ENCODE measurements at places on chromosomes 2 and 18. TPM values are rescaled to one million over a fixed set of nuclear protein-coding genes. Genes with fewer than 3 reads are reported as not detected.

GKN2 gene
- not detected for total RNA-seq

SPP2 gene
- not detected for total RNA-seq

CYBRD1 gene
- 39.7 TPM for total RNA-seq

GPR39 gene
- total RNA-seq: not detected

SCYGR4 gene
- total RNA-seq: not detected

IL36G gene
- not detected for total RNA-seq

ATP6V1B1 gene
- 0.43 TPM for total RNA-seq

NHEJ1 gene
- total RNA-seq: 6.7 TPM

DOCK10 gene
- 2.6 TPM for total RNA-seq

MC2R gene
- total RNA-seq: not detected

ANO7 gene
- total RNA-seq: 3.4 TPM

FOXD4L1 gene
- not detected for total RNA-seq

RAD51AP2 gene
- 0.43 TPM for total RNA-seq

GRCh38 chr18:37438417-37439180 is 127.0 kb downstream of the CELF4 start:
- DNase-seq: no peak

GRCh38 chr2:159612255-159612901 is 4.0 kb downstream of the BAZ2B start:
- DNase-seq: no peak

- DNase-seq: no peak
Observed at GRCh38 chr2:44433895-44434294, 72.1 kb downstream of the CAMKMT start.

DNA sequence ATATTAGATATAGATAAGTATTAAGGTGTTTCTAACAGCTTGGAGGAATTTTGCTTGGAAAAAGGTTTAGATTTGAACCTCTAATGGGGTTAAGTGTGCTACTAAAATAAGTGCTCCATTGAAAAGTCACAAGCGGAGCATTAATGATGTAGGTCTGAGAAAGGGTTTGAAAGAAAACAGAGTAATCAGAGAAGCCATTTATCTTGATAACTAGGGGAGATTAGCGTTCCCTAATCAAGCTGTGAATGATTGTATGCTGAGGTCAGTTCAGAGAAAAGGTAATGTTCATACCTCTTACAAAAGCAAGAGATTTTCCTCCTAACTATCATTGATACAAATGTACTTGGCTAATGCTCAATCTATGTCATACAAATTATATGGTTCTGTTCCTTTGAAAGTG is 1.5 kb downstream of the ARHGAP25 start:
- no peak for DNase-seq

GRCh38 chr2:46122318-46122976 is 174.8 kb upstream of the EPAS1 start:
- no peak for DNase-seq

DNA sequence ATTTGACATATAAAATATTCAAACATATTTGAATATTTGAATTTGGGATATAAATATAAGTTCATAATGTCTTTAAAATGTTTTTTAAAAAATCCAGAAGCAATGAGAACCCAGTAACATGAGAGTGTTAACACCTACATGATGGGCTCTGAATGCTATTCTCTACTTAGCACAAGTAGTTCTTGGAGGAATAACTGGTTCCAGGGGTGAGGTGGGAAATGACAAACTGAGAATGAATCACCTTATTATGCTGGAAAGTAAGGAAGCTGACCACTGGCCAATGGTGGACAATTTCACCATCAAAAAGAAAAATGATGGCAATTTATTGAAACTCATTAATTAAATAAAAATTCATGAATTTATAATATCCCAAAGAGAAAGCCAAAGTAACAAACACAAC is 79.6 kb upstream of the NABP1 start:
- DNase-seq: no peak

DNA sequence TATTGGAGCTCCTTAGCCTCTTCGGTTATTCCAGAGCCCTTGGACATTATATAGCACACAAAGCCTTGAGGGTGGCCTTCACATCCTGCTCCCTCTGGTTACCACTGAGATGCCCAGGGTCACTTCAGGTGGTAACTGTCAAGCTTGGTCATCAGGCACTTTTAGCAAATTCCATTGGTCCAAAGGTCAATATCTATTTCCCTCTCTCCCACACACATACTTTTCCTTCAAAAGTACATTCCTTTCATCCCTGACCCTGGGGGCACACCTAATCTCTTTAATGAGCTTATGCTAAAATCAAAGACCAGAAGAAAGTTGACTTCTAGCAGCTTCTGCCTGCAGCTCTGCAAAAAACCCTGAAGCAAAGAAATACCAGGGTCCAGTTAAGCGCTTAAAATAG is 172.0 kb upstream of the NRP2 start:
- DNase-seq: no peak

DNA sequence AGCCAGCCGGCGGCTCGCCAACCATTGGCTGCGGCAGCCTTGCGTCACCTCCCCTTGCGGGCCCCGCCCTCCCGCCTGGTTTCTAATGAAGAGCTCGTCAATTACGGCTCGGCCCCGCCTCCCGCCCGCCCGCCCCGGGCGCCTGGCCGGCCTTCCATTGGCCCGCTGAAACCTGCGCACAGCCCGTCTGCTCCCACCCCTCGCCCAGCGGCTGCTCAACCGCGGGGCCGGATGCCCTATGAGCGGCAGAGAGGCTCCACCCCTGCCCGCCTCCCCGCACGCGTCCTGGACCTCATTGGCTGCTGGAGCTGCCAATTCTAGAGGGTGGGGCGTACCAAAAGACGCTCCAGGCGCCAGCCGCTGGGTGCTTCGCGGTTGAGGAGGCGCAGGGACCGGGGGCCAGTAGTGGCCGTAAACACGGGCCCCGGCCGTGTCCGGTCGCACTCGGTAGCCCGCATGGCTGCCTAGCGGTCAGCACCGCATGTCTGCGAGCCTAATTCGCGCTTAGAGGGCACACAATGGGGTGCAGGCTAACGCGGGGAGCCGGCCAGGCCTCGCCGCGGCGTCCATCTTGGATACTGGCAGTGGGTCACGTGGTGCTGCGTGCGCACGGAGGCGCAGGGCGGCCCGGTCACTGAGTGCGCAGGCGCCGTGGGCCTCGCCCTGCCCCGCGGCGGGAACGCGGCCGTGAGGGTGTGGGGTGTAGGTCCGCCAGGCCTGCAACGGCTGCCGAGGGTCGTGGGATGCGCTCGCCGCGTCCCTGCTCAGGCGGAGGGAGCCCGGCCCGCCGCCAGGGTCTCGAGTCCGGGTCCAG is 454 bp upstream of the HDAC4 start:
- peak; percentile 100 for DNase-seq

DNA sequence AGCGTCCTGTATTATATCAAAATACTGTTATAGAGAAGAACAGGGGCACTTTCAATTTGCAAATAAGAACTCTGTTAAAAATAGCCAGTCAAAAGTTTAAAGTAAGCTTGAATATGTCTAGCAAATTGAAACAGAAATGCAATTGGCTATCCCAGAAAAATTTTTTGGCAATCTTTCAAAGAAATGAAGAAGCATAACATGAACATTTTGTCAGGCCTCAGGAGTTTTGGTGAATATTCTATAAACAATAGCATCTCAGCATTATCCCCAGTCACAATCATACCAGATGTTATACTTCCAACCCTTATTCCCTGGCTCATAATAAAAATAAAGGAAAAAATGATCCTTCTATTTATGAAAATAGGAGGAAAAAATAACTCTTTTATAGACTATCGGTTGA is 252.4 kb downstream of the GRB14 start:
- DNase-seq: no peak

- no peak for DNase-seq
Observed at GRCh38 chr2:9333591-9334171, 89.6 kb downstream of the ITGB1BP1 start.

DNA sequence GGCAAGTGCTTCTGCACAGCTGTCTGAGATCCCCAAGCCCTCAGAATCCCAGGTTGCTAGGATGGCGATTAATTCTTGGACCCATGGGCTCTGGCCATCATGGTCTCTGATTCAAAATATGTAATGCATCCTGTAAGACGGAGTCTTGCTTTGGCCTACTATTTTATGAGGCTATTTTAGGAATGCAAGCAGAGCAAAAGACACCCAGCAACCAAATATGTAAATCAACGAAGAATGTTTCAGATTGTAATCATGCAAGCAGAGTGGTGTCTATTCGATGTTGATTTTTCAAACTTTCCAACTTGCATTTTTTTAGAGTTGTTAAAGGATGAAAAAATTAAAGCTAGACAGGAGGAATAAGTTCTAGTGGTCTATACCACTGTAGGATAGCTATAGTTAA is 154.8 kb downstream of the COL6A3 start:
- DNase-seq: no peak

- DNase-seq: no peak
Observed at GRCh38 chr2:6392966-6393365, 472.7 kb downstream of the CMPK2 start.

DNA sequence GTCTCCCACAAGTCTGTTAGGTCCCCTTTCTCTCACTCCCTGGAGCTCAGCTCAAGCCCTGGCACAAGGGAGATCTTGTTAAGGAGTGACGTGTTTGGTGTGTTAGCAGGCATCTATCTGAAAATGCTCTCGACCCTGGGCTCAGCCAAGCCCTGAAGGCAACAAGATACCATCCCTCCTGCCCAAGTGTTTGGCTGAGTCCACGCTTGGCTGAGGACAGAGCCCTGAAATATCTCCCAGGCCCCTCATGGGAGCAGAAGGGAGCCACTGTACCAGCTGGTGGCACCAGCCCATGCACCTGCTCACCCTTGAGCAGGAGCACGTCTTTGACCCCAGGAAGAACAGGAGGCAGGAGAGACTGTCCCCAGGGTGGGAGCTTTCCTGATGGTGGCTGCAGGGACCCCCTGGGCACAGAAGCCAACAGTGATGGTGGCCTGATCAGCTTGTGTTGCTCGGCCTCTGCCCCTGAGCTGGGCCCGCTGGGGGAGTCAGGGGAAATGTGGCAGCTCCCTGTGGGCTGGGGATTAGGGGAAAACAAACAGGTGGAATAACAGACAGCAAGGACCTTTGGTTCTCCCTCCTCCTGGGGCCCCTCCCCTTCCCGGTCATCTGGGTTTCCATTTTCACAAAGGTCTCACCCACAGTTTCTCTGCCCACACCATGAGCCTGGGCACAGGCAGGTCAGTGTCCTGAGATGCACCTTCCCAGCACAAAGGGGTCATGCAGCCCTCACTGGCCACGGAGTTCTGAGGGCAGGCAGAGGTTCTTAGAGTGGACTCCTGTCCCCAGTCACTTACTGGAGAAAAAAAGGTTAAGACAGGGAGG is 91.6 kb downstream of the RHOB start:
- DNase-seq: no peak

GRCh38 chr2:163198007-163198406 is 359.4 kb upstream of the KCNH7 start:
- DNase-seq: no peak

DNA sequence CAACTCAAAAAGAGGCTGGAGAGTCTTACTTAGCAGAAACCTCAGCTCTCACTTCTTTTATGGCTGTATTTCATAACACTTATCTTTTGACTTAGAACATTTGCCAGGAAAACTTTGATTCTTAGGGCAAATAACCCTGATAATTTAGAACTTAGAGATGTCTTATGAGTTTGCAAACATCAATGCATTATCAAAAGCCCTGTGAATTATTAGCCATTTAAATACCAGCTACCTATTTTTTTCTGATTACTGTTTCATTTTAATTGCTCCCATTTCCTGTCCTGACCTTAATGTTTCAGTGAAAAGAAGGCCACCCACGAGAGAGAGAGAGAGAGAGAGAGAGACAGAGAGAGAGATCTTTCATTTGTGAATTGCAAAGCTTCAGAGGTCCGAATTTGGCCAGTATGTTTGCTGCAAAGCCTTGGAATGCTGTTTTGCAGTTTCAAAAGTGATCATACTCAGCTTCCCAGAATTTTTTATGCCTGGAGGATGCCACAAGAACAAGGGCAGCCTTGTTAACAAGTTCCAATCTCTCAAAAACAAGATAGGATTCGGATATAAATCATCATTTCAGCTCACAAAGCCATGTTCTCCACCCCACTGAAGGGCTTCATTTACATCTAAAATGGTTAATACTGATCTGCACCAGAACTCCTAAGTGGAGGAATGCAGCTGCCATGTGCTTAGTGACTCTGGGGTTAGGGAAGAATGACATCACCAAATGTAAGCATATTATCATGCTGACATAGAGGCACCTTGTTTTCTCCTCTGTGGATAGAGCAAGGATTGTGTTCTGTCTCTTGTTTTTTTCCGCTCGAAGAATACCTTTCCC is 478.2 kb downstream of the ARHGAP15 start:
- DNase-seq: no peak

DNA sequence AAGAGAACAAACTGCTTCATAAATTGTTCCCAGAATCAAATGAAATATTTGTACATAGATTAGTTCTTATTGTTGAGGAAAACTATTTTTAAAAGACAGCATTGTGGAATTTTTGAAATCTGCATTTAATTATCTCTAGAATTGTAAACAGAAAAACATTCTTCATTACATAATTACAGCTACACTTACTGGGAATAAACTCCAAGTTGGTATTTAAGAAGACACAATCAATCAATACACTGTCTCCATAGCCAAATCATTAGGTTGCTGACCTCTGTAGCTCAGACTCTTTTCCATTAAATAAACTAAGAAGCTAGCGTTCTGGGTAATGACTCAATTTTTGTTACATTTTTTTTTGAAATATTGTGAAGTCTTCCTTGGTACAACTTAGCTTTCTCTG is 70.2 kb upstream of the PIEZO2 start:
- no peak for DNase-seq

Measured in cardiac septum (tissue), 1 donor.